ENCODE measurements at places on chromosomes 13 and 19.

GRCh38 chr13:66657165-66657881 lies 572.8 kb downstream of the PCDH9 start:
- no peak for DNase-seq

GRCh38 chr13:110561344-110562035 lies at the start of gene RAB20:
RAB20 (minus strand) TSS chr13:110561722; CDS start chr13:110561519, 203 bp downstream.
- peak; percentile 89 for DNase-seq

- no peak for DNase-seq
Observed at GRCh38 chr19:58466089-58466759, 656 bp upstream of the ZNF324 start.

- DNase-seq: peak; percentile 29
Observed at GRCh38 chr13:62320129-62321108, 904.8 kb upstream of the PCDH20 start.

- no peak for DNase-seq
Observed at GRCh38 chr19:10737722-10738121, 19.8 kb downstream of the DNM2 start.

DNA sequence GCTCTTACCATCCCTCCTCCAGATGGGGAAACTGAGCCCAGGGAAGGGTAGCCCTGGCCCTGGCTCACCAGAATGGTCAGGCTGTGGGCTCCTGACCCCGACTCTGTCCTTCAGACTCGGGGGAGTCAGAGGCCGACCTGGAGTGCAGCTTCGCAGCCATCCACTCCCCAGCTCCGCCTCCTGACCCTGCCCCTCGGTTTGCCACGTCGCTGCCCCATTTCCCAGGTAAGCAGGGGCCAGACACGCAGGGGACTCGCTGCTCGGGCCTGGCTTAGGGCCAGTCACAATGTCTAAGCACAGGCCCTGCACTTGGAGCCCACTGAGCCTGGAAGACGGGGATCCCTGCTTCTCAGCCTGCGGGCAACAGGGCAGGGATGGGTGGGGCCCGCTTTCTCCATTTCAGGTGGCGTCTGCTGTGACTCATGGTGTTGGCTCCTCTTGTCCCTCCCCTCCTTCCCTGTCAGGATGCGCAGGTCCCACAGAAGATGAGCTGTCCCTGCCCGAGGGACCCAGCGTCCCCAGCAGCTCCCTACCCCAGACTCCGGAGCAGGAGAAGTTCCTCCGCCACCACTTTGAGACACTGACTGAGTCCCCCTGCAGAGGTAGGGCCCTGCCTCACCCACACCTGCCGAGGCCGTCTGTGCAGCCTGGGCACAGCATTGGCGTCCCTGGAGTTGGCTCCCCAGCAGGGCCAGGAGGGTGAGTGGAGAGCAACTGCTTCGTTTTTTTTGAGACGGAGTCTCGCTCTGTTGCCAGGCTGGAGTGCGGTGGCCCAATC lies 9.2 kb upstream of the OVOL3 start:
- no peak for DNase-seq

- DNase-seq: no peak
Observed at GRCh38 chr19:13873834-13874515, 3.0 kb upstream of the NANOS3 start.

- no peak for DNase-seq
Observed at GRCh38 chr13:28597641-28598040, 61.3 kb upstream of the POMP start.

DNA sequence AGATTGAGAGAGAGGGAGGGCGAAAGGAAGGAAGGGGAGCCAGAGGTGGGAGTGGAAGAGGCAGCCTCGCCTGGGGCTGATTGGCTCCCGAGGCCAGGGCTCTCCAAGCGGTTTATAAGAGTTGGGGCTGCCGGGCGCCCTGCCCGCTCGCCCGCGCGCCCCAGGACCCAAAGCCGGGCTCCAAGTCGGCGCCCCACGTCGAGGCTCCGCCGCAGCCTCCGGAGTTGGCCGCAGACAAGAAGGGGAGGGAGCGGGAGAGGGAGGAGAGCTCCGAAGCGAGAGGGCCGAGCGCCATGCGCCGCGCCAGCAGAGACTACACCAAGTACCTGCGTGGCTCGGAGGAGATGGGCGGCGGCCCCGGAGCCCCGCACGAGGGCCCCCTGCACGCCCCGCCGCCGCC lies at the start of gene TNFSF11:
TSS of gene TNFSF11 (plus strand) at position 142 of the 400 bp plus-strand sequence. CDS start at position 294, 152 bp downstream.
- no peak for DNase-seq

DNA sequence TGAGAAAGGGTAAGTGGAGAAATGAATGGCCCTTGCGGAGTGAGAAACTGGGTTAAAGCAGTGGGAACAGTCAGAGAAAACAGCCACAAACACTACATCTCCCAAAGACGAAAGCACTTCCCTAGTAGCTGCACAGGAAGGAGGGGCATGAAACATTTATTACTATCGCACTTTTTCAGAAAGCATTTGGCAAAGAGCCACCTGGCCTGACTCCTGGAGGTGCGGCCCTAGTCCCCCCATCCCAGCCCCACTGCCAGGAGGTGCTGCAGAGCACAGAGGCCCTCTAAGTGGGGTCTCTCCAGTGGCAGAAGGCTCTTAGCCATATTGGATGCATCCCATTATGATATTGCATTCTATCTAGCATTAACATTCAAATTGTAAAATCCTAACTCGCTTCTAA lies 55.8 kb downstream of the MTMR6 start:
- DNase-seq: no peak

GRCh38 chr13:44104197-44104490 lies 224.4 kb downstream of the LACC1 start:
- no peak for DNase-seq

DNA sequence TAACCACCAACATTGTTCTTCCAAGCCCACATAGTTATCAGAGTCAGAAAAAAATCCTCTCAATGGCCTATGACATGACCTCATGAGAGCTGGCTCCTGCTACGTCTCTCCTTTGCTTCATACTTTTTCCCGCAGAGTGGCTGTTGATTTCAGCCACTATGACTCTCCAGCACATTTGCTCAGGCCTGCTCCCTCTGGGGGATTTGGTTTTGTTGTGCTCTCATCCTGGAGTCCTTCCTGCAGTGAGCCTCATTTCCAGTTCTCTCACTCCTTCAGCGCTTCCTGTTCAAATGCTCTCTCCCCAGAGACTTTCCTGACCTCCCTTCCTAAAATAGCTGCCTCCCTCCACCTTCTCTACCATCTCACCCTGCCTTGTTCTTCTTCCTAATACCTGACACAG lies 72.0 kb upstream of the USP29 start:
- DNase-seq: no peak

DNA sequence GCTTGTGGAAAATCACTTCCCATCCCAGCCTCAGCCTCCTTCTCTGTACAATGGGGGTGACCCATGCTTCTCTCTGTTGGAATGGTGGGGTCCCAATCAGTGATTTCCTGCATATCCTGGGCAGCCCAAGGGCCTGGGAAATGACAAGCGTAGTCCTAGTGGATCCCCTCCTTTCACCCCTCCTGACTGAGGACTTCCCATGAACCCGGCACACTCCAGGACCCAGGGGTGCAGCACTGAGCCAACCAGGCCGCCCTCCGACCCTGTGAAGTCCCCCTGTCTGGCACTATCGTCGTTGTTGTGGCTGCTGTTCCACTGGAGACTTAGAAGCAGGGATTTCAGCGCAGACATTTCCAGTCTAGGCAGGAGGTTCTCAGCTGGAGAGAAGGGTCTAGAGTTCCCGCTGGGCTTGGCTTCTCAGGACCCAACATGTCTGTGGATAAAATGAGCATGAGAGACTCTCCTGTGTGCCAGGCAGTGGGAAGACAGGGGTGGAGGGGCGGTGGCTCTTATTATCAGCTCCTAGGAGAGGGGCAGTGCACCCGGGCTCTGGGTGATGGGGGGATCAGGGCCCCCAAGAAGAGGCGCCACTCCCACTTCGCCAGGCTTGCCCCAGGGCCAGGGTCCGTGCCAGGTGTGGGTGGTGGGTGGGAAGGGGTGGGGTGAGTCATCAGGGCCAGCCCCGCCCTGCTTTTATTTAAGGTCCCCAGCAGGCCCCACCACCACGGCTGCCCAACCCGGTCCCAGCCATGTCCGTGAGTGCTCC lies at the start of gene LGALS7B:
TSS of gene LGALS7B (plus strand) at position 723 of the 766 bp plus-strand sequence. CDS start at position 750, 27 bp downstream.
- no peak for DNase-seq

DNA sequence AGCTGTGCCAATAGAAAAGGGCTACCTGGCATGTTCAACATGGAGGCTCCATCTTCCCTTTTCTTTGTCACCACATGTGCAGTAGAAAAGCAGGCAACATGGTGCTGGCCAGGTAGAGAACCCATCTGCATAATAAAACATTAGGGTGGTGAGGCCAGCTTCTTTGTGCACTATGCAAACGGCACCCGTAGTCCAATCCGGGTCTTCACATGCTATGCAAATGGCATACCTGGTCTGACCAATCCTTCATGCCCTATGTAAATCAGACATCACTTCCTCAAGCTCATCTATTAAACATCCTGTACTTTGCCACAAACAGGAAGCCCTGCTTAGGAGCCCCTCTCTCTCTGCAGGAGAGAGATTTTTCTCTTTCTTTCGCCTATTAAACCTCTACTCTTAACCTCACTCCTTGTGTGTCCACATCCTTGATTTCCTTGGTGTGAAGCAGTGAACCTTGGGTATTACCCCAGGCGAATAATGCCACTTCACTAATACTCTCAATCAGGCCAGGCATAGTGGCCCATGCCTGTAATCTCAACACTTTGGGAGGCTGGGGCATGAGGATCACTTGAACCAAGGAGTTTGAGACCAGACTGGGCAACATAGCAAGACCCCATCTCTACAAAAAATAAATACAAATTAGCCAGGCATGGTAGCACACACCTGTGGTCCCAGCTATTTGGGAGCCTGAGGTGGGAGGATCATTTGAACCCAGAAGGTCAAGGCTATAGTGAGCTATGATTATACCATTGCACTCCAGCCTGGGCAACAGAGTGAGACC lies 111.3 kb upstream of the MRI1 start:
- no peak for DNase-seq

- DNase-seq: no peak
Observed at GRCh38 chr19:3302755-3303154, 63.6 kb upstream of the NFIC start.

DNA sequence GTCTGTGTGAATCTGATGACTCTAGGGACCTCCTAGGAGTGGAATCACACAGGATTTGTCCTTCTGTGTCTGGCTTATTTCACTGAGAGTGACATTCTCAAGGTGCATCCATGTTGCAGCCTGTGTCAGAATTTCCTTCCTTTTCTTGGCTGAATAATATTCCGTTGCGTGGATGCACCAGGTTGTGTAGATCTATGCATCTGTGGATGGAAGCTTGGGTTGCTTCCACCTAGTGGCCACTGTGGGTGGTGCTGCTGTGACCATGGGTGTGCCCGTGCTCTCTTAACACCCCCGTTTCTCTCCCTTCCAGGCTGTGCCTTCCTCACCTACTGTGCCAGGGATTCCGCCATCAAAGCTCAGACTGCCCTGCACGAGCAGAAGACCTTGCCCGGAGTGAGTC lies 26.2 kb downstream of the CELF5 start:
- no peak for DNase-seq

GRCh38 chr13:76725896-76726295 lies 160.3 kb downstream of the KCTD12 start:
- no peak for DNase-seq

GRCh38 chr13:33057019-33057780 lies 41.0 kb downstream of the KL start:
- peak; percentile 20 for DNase-seq

GRCh38 chr13:39105110-39105509 lies 66.9 kb downstream of the NHLRC3 start:
- DNase-seq: no peak

- DNase-seq: no peak
Observed at GRCh38 chr19:3855320-3855719, 13.5 kb downstream of the ZFR2 start.

GRCh38 chr19:21750586-21751128 lies 16.7 kb downstream of the ZNF100 start:
- no peak for DNase-seq

DNA sequence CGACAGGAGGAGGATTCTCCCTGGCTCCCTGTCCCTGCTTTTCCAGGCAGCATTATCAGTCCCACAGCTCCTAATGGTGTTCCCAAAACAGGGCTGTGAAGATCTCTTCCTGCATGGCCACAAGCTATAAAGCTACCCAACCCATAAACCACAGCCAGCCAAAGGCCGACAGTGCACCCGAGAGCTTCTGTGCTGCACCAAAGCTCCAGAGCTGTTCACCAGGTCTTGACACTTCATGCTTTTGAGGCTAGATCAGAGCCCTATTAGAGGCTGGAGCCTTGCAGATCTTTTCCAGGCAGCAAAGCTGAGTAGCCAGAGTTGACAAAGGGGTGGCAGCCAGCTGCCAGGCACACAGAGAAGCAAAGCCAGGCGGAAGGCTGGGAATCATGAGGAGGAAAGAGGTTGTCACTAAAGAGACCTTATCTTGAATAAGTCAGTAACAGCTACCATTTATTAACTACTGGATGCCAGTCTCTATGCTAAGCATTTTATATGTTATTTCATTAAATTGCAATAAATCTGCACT lies 180.4 kb downstream of the KATNAL1 start:
- DNase-seq: no peak

GRCh38 chr19:2412449-2412848 lies 14.9 kb downstream of the TIMM13 start:
- no peak for DNase-seq

- DNase-seq: peak; percentile 61
Observed at GRCh38 chr19:3163230-3163886, 15.2 kb upstream of the S1PR4 start.

DNA sequence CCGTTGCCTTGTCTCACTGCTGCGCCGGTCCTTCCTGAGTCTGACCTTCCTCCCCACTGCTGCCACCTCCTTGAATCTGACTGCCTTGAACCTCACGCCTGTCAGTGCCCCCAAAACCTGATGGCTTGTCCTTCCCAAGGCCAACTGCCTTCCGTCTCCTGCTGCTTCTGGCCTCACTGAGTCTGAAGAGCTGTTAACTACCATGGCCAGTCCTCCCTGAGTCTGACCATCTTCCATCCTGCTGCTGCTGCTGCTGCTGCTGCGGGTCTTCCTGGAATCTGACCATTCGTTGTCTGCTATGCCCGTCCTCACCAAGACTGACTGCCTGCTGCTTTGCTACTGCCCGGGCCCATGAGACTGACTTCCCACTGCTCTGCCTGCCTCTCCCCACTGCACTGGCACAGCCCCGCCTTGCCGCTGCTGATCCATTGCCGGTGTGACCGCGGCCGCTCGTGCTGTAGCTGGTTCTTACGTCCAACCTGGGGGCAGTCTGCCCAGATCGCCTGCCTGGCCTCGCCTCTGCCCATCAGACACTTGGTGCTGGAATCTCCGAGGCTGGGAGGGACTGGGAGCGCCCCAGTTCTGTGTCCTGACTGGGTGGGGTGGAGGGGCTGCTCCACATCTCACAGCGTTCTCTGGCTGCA lies 2.9 kb upstream of the RCN3 start:
- DNase-seq: no peak

DNA sequence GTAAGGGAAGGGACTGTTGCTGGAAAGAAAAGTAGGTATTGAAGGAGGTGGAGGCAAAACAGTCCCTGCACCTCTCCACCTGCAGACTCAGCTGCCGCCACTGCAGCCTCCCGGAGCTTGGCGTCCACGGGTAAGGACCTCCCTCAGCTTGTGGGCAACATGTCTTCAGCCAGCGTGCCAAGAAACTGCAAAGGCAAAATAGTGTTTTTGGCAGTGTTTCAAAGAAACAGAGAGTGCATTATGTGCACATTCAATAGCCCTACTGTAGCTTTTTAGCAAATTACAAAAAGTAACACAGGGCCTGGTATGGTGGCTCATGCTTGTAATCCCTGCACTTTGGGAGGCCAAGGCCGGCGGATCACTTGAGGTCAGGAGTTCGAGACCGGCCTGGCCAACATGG lies 57.4 kb downstream of the ATP11A start:
- no peak for DNase-seq

Measured in HAP-1 (cell line).